ENCODE measurements at places on chromosomes 3 and 15. TPM values are rescaled to one million over a fixed set of nuclear protein-coding genes. Genes with fewer than 3 reads are reported as not detected.

DNA sequence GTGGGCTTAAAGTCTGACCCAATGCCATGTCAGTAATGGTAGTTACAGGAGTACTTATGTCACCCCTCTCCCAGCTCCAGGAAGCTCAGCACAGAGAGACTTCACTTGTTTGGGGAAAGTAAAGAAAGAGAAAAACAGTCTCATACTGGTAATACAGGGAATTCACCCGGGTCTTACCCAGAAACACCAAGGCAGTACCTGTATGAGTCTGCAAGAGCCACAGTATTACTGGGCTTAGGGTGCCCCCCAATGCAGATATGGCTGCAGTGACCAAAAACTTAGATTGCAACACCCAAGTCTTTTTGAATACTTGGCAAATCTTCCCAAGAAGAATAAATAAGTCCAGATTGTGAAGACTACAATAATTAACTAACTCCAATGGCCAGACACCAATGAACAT lies 622.1 kb downstream of the IGSF11 start:
- no peak for DNase-seq

GRCh38 chr3:173583496-173583895 lies 186.0 kb downstream of the NLGN1 start:
- DNase-seq, result no peak

DNA sequence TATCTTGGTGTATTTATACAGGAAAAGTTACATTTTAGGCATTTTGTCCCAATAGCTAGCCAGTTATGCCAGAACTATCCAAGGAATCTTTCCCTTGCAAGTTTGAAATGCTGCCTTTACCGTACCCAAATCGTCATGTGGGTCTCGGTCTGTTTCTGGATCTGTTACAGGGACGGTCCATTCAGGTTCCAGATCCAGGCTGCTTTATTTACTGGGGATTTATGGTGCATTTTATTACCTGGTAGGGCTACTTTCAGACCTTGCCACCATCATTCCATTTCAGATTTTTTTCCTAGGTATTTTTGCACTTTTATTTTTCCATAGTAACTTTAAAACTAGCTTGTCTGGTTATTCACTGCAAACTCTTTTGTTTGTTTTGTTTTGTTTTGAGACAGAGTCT lies 186.5 kb downstream of the NSMCE3 start:
- no peak for DNase-seq

GRCh38 chr15:96974761-96975160 lies 644.3 kb downstream of the NR2F2 start:
- DNase-seq, result no peak

The COL6A5 gene
- total RNA-seq, result not detected

All from mucosa of gallbladder (tissue), 1 donor.